ENCODE measurements at places on chromosomes 12 and 14. TPM values are rescaled to one million over a fixed set of nuclear protein-coding genes. Genes with fewer than 3 reads are reported as not detected.
A peak's percentile ranks its signal among the peaks of the same experiment; 100 is the strongest.

The RNASE1 gene
- total RNA-seq, result 766 TPM

The GSC gene
- not detected for total RNA-seq

The ANKRD33 gene
- total RNA-seq, result not detected

The OR6C2 gene
- total RNA-seq, result not detected

The KLRK1 gene
- 1.2 TPM for total RNA-seq

The PPP4R4 gene
- 0.34 TPM for total RNA-seq

The KRT86 gene
- total RNA-seq, result 0.29 TPM

The LRRC43 gene
- 2.5 TPM for total RNA-seq

The SYCP3 gene
- total RNA-seq, result not detected

The MORN3 gene
- 0.17 TPM for total RNA-seq

The RNASE3 gene
- not detected for total RNA-seq

The RFLNA gene
- total RNA-seq, result 0.63 TPM

The FGF6 gene
- not detected for total RNA-seq

DNA sequence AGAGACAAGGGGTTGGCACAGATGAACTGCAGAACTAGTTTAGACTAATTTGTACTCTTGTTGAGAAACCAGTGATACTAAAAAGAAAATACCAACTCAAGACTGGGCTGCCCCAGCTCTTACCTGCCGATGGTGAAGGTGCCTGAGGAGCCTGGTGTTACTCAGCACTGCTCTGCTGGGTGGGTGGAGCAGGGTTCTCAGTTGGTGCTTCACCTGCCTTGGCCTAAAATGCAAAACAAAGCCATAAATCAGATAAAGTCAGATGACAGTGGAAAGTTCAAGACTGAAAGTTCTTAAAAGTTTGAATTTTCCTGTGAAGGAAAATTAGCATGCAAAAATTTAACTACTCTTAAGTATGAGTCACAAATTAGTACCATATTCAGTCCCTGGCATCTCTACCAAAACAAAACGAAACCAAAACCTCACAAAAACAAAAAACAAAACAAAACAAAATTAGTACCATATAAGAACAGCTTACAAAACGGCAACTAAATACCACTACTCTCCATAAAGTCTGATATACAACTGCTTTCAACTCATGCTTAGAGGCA, 21.9 kb downstream of the YBX3 start:
- DNase-seq, result no peak
- H3K36me3 ChIP-seq, result peaks cover 54% of the 10 kb centered on the region
- H3K27ac ChIP-seq, result no peak overlapping the region
- H3K4me1 ChIP-seq, result peaks cover 13% of the 10 kb centered on the region

- peaks cover 88% of the 10 kb centered on the region for H3K4me1 ChIP-seq
- H3K27ac ChIP-seq, result peak overlapping the region; percentile 93
- no peaks in the 10 kb centered on the region for H3K27me3 ChIP-seq
- H3K4me3 ChIP-seq, result peak overlapping the region; percentile 65
Observed at GRCh38 chr12:57895389-57896114, 45.8 kb upstream of the ATP23 start.

- DNase-seq, result no peak
- no peak overlapping the region for H3K27ac ChIP-seq
- no peak overlapping the region for H3K4me3 ChIP-seq
- no peaks in the 10 kb centered on the region for H3K27me3 ChIP-seq
- no peaks in the 10 kb centered on the region for H3K4me1 ChIP-seq
Observed at GRCh38 chr14:96888593-96888992, 91.4 kb downstream of the VRK1 start.

- H3K36me3 ChIP-seq, result no peaks in the 10 kb centered on the region
- H3K4me3 ChIP-seq, result no peak overlapping the region
- no peak overlapping the region for H3K27ac ChIP-seq
- peaks cover 11% of the 10 kb centered on the region for H3K4me1 ChIP-seq
- DNase-seq, result no peak
Observed at GRCh38 chr12:130488358-130488710, 150.6 kb downstream of the PIWIL1 start.

DNA sequence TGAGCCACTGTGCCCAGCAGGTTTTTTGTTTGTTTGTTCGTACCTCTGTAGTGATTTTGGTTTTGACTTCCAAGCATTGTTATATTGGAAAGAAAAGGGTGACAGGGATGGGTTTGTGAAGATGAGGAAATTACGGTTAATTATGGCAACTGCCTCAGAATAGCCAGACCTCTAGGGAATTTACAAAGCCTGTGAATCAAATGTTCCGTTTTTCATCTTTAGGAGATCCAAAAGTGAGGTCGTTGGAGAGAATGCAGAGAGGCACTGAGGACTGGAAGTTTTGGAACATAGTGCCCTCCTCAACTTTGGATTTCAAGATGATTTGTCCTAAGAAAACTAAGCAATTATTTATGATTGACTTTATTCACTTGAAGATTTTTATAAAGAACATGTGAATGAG, 54.5 kb upstream of the EVL start:
- DNase-seq, result no peak
- H3K36me3 ChIP-seq, result no peaks in the 10 kb centered on the region
- no peak overlapping the region for H3K27ac ChIP-seq
- peaks cover 7% of the 10 kb centered on the region for H3K4me1 ChIP-seq
- no peaks in the 10 kb centered on the region for H3K27me3 ChIP-seq
- H3K4me3 ChIP-seq, result no peak overlapping the region

GRCh38 chr14:64612021-64612380, 62.2 kb downstream of the PPP1R36 start:
- H3K27ac ChIP-seq, result peak overlapping the region; percentile 83
- H3K4me3 ChIP-seq, result no peak overlapping the region
- no peaks in the 10 kb centered on the region for H3K27me3 ChIP-seq
- DNase-seq, result no peak
- H3K36me3 ChIP-seq, result no peaks in the 10 kb centered on the region

DNA sequence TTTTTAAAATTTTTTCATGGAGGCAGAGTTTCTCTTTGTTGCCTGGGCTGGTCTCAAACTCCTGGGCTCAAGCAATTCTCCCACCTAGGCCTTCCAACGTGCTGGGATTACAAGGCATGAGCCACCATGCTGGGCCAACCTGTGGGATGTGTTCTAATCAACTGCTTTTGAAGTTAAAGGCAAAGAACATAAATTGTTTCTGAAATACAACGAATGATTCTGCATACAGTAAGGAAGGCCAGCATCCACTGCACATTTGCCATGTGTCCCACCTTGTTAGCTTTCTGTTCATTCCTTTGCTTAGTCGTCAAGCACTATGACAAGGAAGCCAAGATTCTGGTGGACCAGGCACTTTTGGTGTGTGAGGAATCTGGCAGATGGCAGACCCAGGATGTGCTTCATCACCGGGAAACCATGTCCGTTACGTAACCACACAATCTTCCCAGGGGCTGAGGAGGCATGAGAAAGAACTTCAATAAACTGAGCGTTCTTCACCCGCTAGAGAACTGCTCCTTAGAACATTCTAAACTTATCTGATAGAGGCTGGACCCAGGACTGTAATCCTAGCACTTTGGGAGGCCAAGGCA, 24.5 kb downstream of the MOK start:
- peaks cover 31% of the 10 kb centered on the region for H3K4me1 ChIP-seq
- DNase-seq, result no peak
- H3K4me3 ChIP-seq, result no peak overlapping the region
- no peak overlapping the region for H3K27ac ChIP-seq
- no peaks in the 10 kb centered on the region for H3K27me3 ChIP-seq

GRCh38 chr14:103393676-103394626, 8.7 kb downstream of the MARK3 start:
- H3K4me3 ChIP-seq, result no peak overlapping the region
- no peaks in the 10 kb centered on the region for H3K36me3 ChIP-seq
- no peak overlapping the region for H3K27ac ChIP-seq
- no peak for DNase-seq
- H3K4me1 ChIP-seq, result peaks cover 94% of the 10 kb centered on the region
- no peaks in the 10 kb centered on the region for H3K27me3 ChIP-seq

GRCh38 chr14:91927191-91927590, 20.3 kb downstream of the FBLN5 start:
- no peak overlapping the region for H3K27ac ChIP-seq
- peaks cover 29% of the 10 kb centered on the region for H3K4me1 ChIP-seq
- H3K36me3 ChIP-seq, result no peaks in the 10 kb centered on the region

GRCh38 chr14:24310646-24311604, at the start of gene LTB4R:
LTB4R (plus strand) TSS chr14:24311502; CDS start chr14:24315652, 4,150 bp downstream.
- H3K4me1 ChIP-seq, result peaks cover 77% of the 10 kb centered on the region
- H3K27ac ChIP-seq, result peak within 1 kb of the TSS; percentile 90
- H3K4me3 ChIP-seq, result peak within 1 kb of the TSS; percentile 65
- DNase-seq, result no peak
- peaks cover 20% of the 10 kb centered on the region for H3K36me3 ChIP-seq

DNA sequence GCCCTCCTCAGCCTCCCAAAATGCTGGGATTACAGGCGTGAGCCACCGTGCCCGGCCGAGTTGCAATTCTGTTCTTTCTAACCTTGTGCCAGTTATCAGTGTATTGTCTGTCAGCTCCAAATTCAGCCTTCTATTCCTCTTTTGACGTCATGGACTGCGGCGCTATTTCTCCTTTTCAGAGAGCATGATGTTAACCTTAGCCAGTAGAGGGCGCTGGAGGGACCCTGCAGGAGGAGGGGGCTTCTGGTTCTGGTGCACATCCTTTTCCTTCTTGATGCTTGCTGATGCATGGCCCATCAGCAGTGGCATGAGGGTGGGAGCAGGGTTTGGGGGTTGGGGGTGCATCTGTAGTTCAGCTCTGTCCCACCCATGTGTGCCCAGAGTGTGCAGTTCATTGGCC, 179.3 kb upstream of the RMST start:
- H3K27ac ChIP-seq, result no peak overlapping the region
- no peaks in the 10 kb centered on the region for H3K36me3 ChIP-seq
- H3K27me3 ChIP-seq, result no peaks in the 10 kb centered on the region
- no peaks in the 10 kb centered on the region for H3K4me1 ChIP-seq
- DNase-seq, result no peak

GRCh38 chr14:75196468-75196867, 20.1 kb upstream of the TMED10 start:
- no peaks in the 10 kb centered on the region for H3K36me3 ChIP-seq
- no peak overlapping the region for H3K4me3 ChIP-seq
- no peaks in the 10 kb centered on the region for H3K27me3 ChIP-seq
- no peak overlapping the region for H3K27ac ChIP-seq

DNA sequence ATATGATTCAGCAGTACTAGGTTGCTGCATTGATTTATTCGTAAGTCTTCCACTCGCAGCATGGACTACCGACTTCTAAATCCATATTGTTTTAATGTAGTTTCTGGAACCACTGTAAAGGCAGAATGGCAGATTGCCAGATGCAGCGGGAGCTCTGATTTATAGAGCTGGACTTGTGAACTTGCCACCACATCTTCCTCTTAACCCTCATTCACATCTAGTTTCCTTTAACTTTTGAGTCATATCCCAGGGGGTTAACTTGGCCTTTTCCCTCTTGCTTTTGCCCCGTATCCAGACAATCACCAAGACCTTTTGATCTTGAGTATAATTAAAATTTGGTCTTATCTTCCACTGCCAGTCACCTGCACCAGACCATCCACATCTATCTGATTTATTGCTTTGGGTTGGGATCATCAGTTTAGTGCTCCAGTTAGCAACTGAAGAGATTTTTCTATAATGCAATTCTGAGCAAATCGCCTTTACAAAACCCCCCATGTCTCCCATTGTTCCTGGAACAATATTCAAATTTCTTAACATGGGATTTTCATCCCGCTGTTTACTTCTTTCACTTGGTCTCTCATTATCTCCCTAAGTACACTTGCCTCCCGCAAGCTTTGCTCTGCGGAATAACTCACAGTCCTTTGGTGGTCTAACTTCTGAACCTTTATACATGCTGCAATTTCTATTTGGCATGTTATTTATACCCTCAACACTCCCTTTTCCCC, 130.5 kb downstream of the ACSS3 start:
- H3K4me3 ChIP-seq, result no peak overlapping the region
- DNase-seq, result no peak
- no peak overlapping the region for H3K27ac ChIP-seq
- no peaks in the 10 kb centered on the region for H3K27me3 ChIP-seq
- no peaks in the 10 kb centered on the region for H3K36me3 ChIP-seq

DNA sequence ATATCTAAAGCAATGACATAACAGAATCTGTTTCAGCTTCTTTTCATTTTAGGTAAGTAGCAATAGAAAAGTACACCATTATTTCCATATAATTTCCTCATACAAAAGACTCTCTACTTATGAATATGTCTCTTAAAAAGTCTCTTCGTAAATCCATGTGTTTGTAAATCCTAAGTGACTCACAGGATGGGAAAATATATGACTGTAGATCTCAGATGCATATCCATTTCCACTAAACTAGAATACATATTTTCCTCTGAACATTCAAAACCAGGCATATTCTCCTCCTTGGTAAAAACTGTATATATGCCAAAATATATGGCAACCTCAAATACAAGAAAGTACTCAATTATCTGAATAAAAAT, 93.6 kb downstream of the TXNDC16 start:
- no peaks in the 10 kb centered on the region for H3K27me3 ChIP-seq
- H3K4me3 ChIP-seq, result no peak overlapping the region
- H3K36me3 ChIP-seq, result peaks cover 8% of the 10 kb centered on the region

- H3K4me1 ChIP-seq, result peaks cover 11% of the 10 kb centered on the region
- H3K36me3 ChIP-seq, result no peaks in the 10 kb centered on the region
- H3K27ac ChIP-seq, result no peak overlapping the region
- H3K4me3 ChIP-seq, result no peak overlapping the region
- DNase-seq, result no peak
- no peaks in the 10 kb centered on the region for H3K27me3 ChIP-seq
Observed at GRCh38 chr12:105705765-105706164, 375.3 kb downstream of the C12orf75 start.

DNA sequence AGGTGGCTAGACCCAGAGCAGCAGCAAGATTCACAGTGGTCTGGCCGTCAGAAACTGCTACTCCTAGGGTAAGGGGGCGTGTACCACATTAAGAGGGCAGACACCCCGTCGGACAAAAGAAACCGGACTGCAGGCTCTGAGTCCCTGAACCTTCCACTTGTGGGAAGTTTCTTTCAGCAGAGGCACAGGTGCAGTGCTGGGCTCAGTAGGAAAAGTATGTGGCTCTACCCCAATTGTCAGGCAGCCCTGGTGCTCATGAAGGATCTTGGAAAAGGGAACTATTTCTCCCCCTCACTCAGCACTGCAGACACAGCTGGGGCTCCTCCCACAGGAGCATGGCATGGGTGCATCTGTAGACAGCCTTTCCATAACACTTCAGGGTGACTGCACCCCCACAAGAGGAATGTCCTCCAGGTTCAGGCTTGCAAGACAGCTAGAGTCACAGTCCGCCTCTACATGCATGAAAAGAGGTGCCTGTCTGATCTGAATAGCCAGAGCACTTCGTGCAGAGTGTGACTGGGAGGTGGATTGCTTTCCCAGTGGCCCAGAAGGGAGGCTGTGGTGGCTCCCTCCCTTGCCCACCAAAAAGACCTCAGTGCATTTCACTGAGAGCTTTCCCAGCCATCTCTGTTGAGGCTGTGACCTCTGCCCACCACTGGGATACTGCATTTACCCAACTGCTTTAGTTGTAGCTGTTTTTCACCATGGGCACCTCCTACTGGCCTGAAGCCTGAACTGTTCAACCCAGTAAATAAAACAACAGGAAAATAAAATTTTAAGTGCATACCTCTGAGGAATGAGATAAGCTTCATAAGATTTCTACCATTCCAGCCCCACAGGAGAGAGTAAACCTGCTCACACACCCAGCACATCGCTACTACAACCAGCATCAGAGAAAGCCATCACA, 14.2 kb downstream of the CEP128 start:
- no peak overlapping the region for H3K4me3 ChIP-seq
- H3K27me3 ChIP-seq, result no peaks in the 10 kb centered on the region
- no peak for DNase-seq
- H3K4me1 ChIP-seq, result no peaks in the 10 kb centered on the region

GRCh38 chr14:103418481-103418818, 33.2 kb downstream of the MARK3 start:
- H3K36me3 ChIP-seq, result peaks cover 23% of the 10 kb centered on the region
- H3K27me3 ChIP-seq, result no peaks in the 10 kb centered on the region
- no peak overlapping the region for H3K27ac ChIP-seq
- peaks cover 28% of the 10 kb centered on the region for H3K4me1 ChIP-seq

All from esophagus muscularis mucosa (tissue), 4 donors.